Glomerular endothelial cell (primary cell): ENCODE measurements at places on chromosomes 5 and 9. TPM values are rescaled to one million over a fixed set of nuclear protein-coding genes. Genes with fewer than 3 reads are reported as not detected.
A peak's percentile ranks its signal among the peaks of the same experiment; 100 is the strongest.

DNA sequence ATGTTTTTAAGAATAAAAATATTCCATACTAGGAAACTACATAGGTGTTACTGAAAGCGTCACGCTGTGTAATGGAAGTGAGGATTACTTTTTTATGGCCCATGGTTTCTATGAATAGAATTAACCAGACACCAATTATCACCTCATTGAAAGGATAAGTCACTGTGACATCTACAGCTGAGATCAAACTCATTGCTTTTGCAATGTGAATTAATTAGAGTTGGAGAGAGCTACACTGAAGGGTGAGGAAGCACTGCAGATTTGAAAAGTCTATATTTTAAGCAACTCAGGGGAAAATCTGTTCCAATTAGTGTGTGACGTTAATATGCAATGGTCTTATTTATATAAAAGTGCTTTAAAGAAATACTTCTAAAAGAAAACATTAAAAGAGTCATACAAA lies 1300.1 kb upstream of the DMAC1 start:
- no peak for DNase-seq

GRCh38 chr9:128494108-128494745 lies 10.3 kb upstream of the GLE1 start:
- DNase-seq: peak; percentile 74

DNA sequence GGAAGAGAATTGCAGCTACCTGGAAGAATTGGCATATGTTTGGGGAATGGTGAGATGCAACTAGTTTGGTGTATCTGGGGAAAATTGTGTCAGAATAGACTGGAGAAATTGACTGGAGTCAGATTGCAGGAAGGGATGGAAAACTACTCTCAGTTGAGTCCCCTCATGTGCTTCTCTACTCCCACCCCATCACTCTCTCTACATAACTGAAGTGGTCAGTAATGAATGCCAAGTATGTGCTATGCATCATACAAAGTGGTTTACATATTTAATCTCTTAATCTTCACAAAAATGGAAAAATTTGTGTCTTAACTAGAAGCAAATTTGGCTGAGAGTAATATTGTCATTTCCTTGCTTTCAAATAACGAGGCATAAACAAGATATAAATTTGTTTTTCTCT lies 146.4 kb upstream of the TNC start:
- DNase-seq: no peak

DNA sequence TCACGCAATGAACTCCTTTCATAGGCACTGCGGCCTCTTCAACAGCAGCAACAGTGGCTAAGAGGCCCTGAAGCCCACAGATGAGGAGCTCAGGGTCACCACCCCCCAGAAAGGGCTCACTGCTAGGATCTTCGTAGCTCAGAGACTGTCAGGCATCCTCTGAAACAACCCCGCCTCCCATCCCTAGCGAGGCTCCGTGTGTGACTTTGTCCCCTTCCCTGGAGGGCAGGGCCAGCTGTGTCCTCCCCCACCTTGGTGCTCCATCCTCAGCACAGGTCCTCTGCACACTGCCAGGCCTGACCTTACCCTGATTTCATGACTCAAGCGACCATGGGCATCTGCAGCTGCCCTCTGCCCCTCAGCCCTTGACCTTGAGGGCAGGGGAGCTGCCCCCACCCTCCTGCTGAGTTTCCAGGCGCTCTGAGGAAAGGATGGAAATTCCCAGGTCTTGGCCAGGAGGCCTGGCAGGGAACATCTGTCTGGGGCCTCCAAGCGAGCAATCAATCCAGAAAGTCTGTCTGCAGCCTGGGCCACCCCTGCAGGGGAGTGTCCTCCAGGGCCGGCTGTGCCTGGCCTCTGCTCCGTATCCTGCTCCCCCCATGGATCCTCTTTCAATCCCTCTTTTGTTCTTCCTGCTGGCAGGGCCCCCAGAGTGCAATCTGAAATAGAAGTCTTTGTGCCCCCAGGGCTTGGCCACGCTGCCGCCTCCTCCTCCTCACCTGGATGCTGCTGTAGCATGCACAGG lies 6.8 kb upstream of the IRX4 start:
- no peak for DNase-seq

DNA sequence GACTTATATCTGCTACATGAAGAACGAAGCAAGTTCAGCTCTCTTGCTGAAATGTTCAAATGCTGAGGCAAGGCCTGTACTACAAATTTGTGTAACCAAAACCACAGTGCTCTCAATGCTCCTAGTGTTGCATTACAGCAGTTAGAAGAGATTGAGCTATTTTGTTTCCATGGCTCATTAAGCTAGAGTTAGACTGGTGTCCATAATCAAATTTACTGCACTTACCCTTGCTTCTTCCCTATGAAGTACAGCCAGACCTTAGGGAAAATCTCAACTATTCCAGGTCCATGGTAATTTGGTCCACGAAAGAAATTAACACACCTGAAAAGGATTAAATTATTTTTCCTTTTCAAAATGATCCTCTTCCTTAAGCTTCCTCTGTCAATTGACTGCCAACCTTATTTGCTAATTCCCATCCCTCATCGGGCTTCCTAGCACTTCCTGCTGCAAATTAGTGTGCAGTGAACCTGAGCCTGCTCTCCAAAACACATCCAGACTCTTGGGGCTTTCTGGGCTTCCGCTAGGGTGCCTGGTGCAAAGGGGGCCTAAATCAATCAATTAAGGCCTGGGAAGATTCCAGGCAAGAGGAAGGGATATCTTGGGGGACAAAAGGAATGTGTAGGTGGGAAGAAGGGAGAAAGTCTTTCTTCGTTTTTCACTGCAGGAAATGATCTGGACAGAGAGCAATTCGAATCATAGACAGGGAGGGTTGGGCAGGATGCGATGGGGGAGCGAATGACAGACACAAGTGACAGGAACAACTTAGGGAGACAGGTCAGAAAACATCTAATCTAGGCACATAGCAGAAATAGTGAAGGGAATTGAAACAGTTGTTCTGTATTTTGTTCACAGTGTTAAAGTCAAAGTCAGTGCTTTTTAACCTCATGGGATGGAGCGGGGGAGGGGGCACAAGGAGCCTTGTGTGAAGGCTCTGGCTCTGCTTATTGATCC lies 542.4 kb downstream of the RAB3C start:
- no peak for DNase-seq

DNA sequence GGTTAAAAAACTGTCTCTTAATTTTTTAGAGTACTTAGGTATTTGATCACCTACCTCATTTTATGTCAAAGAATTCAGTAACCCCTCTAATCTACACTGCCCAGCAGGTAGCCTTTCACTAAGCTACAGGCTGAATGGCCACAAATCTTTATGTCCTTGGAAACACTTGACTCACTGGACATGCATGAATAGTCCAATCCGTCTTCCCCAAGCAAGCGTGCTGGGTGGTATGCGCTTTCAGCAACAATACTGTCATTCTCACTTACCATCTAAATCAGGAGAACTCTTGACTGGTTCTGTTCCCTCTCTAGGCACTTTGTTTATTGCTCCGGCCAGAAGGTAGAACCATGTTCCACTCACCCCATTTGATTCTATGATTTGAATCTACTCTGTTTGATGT lies 73.1 kb downstream of the TRPM3 start:
- no peak for DNase-seq

TAF11L5 gene
- total RNA-seq: not detected in 2 replicates

DNA sequence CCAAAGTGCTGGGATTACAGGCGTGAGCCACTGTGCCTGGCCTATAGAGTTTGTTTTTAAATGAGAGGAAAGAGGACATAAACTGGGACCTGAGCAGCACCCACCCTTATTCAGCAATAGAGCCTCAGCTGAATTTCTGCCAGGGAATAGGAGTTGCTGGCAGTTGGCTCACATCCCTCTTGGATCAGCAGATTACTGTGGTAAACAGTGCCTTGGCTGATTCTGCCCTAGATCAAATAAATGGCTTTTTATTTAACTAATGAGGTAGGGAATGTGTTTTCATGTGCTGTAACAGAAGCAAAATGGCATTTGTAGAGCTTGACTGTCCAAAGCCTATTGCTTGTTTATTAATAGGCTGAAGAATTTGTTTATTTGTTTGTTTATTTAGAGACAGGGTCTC lies 2.1 kb downstream of the ARHGEF37 start:
- DNase-seq: no peak

GRCh38 chr9:91429501-91429900 lies 5.9 kb upstream of the NFIL3 start:
- DNase-seq: no peak

DNA sequence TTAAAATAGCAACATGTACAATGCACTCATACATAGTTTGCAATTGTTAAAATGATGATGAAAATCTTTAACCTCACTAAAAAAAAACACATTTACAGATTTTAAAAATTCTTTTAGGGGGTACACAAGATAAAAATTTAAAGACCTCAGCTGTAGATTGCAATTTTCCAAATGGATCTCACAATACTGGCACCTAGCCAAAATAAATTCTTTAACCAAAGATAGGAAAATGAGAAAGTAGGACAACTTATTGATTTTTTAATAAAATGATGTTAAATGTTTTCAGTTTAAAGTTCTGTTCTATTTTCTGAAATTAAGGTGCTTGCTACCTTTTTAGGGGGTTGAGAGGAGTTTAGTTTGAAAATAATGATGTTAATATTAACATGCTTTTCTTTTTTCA lies 90.0 kb downstream of the PCSK1 start:
- DNase-seq: no peak

DNA sequence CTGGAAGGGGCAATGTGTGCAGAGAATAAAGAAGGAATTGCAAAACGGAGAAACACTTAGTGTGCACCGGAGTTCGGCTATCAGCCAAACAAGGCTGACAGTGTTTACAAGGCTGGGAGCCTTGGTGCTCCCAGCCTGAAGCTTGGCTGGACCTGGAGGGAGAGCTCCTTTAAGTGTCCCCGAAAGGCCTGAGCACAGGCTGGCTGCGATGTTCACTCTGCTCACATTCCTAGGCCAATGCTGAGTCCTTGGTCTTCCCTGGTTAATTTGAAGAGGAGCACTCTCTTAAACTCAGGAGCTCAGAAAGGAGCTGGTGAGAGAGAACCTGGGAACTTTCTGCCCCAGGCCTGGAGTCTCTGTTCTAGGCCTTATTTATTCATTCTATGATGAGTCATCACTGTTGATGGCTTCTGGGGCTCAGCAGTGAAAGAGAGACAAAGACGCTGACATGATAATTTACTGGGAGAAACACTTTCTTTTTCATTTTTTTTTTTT lies 88.6 kb upstream of the MYO10 start:
- no peak for DNase-seq

GRCh38 chr9:133380734-133381133 lies 4.6 kb downstream of the STKLD1 start:
- DNase-seq: no peak

DNA sequence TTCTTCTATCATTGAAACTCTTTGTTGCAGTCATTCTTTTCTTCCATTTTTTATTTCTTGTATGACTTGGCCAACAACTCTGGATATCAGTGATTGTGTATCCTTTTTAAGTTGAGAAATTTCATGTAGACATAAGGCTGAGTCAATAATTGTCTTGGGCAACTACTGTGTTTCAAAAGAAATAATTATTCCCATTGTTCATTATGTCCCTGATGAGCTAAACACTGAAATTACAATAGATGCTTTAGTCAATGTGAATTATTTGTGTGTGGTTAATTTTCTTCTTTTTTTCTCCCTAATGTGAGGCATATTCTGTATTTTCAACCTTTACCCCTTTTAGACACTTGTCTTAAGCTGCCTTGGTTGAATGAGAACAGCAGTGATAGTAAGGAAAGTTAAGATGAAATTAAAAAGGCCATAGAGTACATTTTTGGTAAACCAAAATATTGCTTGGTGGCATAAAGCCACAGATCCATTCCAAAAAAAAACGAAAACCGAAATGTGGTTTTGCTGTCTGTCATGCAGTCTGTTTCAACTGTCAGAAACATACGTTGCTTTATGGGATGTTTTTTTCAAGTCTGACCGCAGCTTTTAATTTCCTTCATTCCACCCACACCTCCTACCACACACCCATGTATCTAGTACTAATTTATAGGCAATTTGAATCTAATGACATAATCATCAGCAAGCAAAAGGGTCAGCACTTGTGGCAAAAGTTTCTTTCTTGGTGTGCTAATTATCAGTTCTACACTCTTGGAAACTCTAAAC lies 21.1 kb downstream of the TLE4 start:
- DNase-seq: no peak

GRCh38 chr5:78633700-78634099 lies 14.9 kb downstream of the LHFPL2 start:
- no peak for DNase-seq

UBE2D2 gene
- total RNA-seq: 107 and 110 TPM in 2 replicates

CCDC192 gene
- not detected in 2 replicates for total RNA-seq

DNA sequence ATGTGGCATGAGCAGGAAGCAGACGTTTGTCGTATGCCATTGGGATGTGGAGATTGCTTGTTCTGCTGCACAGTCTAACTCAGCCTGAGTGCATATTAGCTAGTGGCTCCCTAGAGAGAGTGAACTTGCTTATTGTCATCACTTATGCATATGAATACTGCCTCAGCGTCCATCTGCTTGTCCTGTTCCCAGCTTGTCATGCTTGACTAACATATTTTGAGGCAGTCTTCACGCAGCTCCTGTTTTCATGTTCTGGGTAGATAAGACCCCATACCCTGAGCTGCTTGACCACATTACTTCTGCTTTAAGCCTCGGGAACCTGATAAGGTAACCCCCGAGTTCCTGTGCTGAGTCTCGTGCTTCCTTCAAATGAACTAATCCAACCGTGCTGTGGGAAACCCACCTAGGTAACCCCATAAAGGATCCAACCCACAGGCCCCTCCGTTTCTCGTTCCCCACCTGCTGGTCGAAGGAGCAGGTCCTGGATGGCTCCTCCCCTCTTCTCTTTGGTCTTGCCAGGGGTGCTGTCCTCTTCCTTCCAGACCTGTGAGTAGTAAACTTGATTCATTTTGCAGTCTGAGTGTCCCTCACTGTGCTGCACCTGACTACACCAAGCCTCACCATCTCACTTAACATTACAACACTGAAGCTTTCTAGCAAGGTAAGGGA lies 25.0 kb downstream of the ANKRD33B start:
- DNase-seq: no peak

DNA sequence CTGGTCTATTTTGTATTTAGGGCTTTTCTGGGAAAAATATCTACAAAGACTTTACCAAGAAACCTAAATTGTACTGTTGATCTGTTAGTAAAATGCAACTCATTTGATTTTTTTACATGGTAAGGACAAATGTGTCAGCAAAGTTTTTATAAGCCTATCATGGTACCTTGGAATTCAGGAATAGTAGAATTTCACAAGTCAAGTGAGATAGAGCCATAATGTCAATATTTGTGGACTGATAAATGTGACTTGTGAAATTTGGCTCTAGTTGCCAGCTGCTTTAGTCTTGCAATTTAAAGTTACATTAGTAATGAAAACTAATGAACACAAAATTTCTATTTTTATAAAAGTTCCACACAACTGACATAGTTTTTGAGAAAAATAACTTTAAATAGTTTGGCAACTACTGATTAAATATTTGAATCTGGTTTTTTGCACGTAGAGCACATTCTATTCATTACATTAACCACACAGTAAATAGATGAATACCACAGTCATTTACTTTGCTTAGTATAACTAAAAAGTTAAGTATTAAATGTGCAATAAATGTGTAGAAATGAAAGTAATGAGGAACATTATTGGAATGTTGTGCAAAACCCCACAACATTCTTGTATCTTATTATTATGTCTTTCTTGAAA lies 41.2 kb upstream of the RIOK2 start:
- no peak for DNase-seq
